ENCODE measurements at places on chromosomes 7 and 10.

DNA sequence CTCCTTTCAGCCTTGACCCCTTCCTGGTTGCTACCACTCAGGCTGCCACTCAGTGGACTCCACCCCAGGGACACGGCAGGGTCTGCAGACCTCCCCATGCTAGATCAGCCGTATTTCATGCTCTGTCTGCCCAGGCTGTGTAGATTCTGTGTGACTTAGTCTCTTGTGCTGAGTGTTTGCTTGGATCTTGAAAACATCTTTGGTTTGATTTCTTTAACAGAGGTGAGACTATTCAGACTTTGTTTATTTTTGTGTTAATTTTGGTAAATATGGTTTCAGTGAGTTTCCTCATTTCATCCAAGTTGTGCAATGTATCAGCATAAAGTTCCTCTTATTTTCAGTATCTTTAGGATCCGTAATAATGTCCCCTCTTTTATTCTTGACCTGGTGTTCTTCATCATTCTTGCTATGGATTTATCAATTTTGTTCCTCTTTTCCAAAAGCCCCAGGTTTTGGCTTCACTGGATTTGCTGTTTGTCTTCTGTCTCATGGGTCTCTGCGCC is 21.2 kb upstream of the PWWP2B start:
- DNase-seq = no peak

- no peak for DNase-seq
Observed at GRCh38 chr10:6516929-6517284, 63.2 kb downstream of the PRKCQ start.

DNA sequence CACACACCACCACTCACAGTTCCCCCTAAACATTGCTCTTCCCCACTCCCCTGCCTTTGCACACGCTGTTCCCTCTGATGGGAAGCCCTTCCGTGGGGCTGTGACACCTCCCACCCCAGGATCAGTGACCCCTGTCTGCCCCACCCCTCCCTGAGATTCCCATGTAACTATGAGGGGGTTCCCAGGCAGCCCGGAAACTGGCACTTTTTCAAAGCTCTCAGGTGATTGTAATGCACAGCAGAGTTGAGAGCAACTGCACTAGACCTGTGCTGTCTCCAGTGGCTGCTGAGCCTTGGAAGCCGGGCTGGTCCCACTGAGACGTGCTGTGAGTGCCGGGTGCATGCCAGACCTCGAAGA is 29.8 kb downstream of the GPRIN2 start:
- no peak for DNase-seq

GRCh38 chr7:47439181-47439667 is 142.7 kb downstream of the TNS3 start:
- DNase-seq = no peak

DNA sequence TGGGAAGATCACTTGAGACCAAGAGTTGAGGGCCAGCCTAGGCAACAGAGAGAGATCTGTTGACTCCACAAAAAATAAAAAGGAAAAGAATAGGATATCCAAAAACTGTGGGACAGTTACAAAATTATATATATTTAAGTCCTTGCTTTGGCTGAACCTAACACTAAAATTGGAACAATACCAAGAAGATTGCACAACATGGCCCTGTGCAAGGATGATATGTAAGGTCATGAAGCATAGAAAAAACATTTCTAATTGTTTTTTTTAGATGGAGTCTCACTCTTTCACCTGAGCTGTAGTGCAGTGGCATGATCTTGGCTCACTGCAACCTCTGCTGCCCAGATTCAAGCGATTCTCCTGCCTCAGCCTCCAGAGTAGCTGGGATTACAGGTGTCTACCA is 139.0 kb downstream of the TPST1 start:
- no peak for DNase-seq

DNA sequence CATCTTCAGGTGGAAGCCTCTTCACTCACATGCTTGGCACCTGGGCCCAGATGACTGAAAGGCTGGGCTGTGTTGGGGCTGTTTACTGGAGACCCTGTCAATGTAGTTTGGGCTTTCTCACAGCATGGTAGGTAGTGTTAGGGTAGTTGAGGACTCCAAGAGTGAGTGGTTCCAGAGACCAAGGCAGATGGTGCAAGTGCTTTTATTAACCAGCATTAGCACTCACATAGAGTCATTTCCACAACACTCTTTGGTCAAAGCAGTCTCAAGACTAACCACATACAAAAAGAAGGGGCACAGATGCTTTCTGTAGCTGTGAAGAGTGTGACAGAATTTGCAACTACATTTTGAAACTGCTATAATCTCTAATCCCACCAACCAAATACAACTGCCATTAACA is 135.0 kb downstream of the RTKN2 start:
- DNase-seq = no peak

GRCh38 chr7:111074748-111075146 is 16.2 kb upstream of the LRRN3 start:
- DNase-seq = no peak

GRCh38 chr7:152847386-152847908 is 87.9 kb downstream of the ACTR3B start:
- DNase-seq = no peak

DNA sequence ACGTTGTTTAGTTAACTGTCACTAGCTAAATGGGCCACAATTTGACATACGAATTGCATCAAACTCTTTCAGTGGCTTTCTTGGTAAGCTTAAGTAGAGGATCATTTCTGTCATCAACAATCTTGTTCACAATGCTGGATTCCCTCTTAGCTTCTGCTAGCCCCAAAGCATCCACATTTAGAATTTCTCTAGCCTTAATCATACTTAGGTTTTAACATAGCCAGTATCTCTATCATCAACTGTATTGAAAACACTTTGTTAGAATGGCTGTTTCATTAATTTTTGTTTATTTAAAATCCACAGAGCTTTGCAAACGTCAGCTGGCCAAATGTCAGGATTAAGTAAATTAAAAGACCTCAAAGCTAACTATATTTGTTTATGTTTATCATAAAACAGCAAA is 41.1 kb downstream of the ABRAXAS2 start:
- no peak for DNase-seq

DNA sequence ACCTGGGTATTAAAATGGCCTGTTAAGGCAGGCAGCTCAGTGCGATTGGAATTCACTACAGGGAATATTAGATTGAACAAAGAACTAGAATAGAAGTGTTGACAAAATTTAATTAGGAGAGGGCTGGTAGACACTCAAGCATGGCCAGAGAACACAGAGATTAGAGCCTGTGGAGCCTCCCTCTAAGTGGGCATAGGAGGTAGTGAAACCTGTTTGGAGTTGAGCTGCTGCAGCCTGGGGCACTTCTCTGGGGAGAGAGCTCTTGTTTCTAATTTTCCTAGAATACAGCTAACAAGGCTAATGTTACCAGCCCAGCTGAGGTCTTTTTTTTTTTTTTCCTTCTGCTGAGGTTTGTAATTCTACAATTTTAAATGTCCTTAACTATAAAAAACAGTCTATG is 46.4 kb downstream of the TMEM168 start:
- DNase-seq = no peak

GRCh38 chr10:3081383-3081981 is 14.1 kb downstream of the PFKP start:
- DNase-seq = no peak

DNA sequence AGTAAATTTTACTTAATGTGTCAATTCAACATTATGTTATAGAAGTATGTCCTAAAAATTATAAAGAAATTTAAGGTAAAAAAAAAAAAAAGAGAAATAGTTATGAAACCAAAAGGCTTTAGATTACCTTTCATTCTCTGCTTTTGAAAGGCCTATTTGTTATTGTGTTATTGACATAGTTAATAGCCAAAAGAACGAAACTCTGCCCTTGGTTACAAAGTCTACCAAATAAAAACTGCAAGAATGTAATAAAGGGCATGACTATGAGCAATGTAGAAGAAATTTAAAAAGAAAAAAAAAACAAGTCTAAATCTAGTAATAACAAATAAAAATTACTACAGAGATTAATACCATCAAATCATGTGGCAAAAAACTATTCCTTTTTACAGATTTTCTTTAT is 10.6 kb downstream of the ACBD5 start:
- no peak for DNase-seq
